Breast epithelium (tissue), 4 donors: ENCODE measurements at places on chromosomes 1 and 21. TPM values are rescaled to one million over a fixed set of nuclear protein-coding genes. Genes with fewer than 3 reads are reported as not detected.

LEFTY2 gene
- total RNA-seq: 0.88 TPM

TRIM67 gene
- total RNA-seq: not detected

B3GALT5 gene
- total RNA-seq: not detected

CERS2 gene
- 128 TPM for total RNA-seq

OR10Z1 gene
- not detected for total RNA-seq

HRNR gene
- not detected for total RNA-seq

BRDT gene
- total RNA-seq: not detected

ACADM gene
- total RNA-seq: 46.7 TPM

DNA sequence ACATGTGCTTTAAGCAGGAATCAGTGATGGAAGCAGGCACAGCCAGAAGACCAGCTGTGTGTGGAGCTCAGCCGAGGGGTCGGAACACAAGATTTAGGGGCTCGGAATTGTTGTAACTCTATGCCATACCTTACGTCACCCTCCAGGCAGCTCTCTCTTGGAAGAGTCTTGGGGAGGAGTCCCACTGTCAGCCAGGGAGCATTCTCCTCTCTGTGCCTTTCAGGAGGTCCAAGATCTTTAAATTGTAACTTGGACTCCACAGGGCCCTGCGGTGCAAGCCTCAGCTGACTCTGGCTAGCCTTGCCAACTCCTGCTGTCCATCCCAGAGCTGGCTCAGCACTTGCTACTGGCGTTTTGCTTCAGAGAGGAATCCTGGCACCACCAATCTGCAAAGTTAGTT is 26.4 kb upstream of the ROR1 start:
- H3K36me3 ChIP-seq: no peaks in the 10 kb centered on the region
- no peak overlapping the region for H3K4me3 ChIP-seq
- H3K27ac ChIP-seq: no peak overlapping the region
- no peaks in the 10 kb centered on the region for H3K27me3 ChIP-seq
- no peaks in the 10 kb centered on the region for H3K4me1 ChIP-seq

DNA sequence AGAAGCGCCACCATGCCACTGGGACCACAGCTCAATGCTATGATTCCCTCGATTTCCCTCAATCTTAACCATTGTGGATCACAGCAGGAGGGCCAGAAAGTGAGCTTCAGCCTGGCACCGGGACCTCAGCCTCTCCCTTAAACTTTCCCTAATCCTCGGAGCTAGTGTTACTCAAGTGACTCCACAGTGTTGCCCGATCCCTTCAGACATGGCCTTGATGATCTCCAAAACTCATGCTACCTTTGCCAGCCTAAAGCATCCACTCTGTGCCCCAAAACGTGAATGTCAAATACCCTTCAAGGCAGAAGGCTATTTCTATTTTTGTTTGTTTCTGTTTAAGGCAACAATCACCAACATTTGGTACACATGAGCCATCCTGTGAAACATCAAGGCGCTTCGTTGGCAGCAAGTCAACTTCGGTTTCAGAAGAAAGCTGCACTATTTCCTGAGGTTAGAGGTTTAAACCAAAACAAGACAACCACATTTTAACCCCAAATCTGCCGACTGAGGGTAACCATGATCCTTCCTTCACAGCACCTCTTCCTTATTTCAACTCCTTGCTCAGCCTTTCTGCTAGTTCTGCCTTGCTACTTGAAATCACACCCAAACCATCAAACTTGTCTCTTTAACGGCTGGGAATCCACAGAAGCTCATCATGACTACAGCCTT is 94.4 kb upstream of the KRTAP19-8 start:
- no peak overlapping the region for H3K27ac ChIP-seq
- no peaks in the 10 kb centered on the region for H3K36me3 ChIP-seq
- no peak for DNase-seq
- H3K4me1 ChIP-seq: no peaks in the 10 kb centered on the region
- H3K4me3 ChIP-seq: no peak overlapping the region

- H3K36me3 ChIP-seq: no peaks in the 10 kb centered on the region
- no peaks in the 10 kb centered on the region for H3K4me1 ChIP-seq
- no peak overlapping the region for H3K4me3 ChIP-seq
- H3K27ac ChIP-seq: no peak overlapping the region
- DNase-seq: no peak
- no peaks in the 10 kb centered on the region for H3K27me3 ChIP-seq
Measured at GRCh38 chr1:73326663-73327062, 871.3 kb downstream of the LRRIQ3 start.

GRCh38 chr1:210677533-210677932 is 348.8 kb downstream of the HHAT start:
- no peaks in the 10 kb centered on the region for H3K36me3 ChIP-seq
- H3K27me3 ChIP-seq: no peaks in the 10 kb centered on the region
- no peak overlapping the region for H3K27ac ChIP-seq
- H3K4me1 ChIP-seq: no peaks in the 10 kb centered on the region
- H3K4me3 ChIP-seq: no peak overlapping the region

DNA sequence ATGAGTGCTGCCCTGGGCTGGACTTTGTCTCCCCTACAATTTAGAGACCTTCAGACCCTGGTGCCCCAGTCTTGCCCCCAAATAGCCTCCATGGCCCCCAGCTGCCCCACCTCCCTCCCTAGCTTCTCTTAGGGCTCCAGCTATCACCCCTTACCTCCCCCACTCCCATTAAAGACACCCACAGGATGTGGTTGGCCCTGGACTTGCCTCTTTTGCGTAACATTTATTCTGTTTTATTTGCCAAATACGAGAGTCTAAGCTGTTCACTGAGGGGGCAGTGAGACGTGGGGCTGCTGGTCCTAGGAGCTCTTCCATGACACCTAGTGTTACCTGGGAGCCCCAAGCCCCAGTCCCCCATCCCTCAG is 4.5 kb downstream of the ZC3H12A start:
- no peak for DNase-seq
- H3K4me3 ChIP-seq: peak overlapping the region; percentile 87
- peak overlapping the region; percentile 99 for H3K27ac ChIP-seq
- no peaks in the 10 kb centered on the region for H3K27me3 ChIP-seq
- H3K4me1 ChIP-seq: peaks cover 39% of the 10 kb centered on the region

DNA sequence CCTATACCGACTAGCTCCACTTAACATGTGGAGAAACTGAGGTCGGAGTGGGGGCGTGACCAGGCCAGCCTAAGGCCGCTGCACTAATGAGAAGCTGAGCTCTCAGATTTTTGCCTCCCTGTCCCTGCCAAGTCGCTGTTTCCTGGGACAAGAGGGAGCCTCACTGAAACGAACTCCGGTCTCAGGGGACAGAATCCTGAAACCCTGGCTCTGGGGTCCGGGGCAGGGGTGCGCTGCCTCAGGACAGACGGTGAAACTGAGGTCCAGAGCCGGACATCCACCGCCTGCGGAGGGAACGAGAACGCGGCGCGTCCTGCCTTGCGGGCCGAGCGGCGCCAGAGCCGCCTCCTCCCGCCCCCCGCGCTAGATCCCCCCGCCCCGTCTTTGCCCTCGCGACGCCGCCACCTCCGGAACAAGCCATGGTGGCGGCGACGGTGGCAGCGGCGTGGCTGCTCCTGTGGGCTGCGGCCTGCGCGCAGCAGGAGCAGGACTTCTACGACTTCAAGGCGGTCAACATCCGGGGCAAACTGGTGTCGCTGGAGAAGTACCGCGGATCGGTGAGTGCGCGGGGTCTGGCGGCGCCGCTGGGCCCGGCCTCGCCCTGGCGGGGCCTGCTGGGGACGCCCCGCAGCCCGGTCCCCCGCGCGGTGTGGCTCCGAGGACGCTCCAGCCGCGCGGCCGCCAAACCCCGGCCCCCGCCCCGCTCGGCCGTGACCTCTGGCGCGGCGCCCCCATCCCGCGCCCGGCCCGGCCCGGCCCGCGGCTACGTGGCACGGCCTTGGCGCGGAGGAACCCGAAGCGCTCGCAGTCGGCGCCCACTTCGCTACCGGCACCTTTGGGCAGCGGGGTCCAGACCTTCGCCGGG is at the start of gene GPX7:
TSS of gene GPX7 (plus strand) at position 381 of the 865 bp plus-strand sequence. CDS start at position 420, 39 bp downstream.
- H3K4me1 ChIP-seq: no peaks in the 10 kb centered on the region
- H3K4me3 ChIP-seq: peak within 1 kb of the TSS; percentile 67
- no peak for DNase-seq
- peak within 1 kb of the TSS; percentile 85 for H3K27ac ChIP-seq

DNA sequence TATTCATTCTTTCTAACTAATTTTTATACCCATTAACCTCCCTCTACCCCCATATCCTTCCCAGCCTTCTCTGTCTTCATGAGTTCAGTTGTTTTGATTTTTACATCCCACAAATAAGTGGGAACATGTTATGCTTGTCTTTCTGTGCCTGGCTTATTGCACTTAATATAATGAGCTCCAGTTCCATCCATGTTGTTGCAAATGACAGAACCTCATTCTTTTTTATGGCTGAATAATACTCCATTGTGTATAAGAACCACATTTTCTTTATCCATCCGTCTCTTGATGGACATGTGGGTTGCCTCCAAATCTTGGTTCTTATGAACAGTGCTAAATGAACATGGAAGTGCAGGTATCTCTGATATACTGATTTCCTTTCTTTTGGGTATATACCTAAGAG is 21.5 kb downstream of the AGPAT3 start:
- no peak for DNase-seq
- no peaks in the 10 kb centered on the region for H3K36me3 ChIP-seq
- H3K4me1 ChIP-seq: no peaks in the 10 kb centered on the region
- H3K27me3 ChIP-seq: no peaks in the 10 kb centered on the region

- no peak for DNase-seq
- H3K36me3 ChIP-seq: no peaks in the 10 kb centered on the region
- peaks cover 21% of the 10 kb centered on the region for H3K4me1 ChIP-seq
- H3K4me3 ChIP-seq: no peak overlapping the region
Measured at GRCh38 chr1:65026235-65026634, 59.9 kb upstream of the JAK1 start.

DNA sequence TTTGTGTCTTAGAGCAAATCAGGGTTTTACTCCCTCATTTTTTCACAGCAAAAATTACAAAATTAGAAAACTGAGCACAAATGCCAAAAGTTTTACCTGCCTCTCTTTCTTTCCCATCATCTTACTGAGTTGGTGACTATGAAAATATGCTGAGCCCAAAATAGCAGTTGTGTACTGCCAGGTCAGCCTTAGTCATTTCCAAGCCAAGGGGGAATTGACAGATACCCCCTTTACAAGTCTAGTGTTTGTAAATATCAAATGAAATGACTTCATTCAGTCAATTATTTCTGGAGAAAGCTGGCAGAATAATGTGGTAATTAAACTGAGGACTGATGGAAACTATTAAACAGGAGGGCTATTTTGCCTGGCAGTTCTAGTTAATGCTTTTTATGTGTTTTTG is 11.4 kb upstream of the GORAB start:
- no peak overlapping the region for H3K4me3 ChIP-seq
- H3K36me3 ChIP-seq: no peaks in the 10 kb centered on the region
- H3K27me3 ChIP-seq: no peaks in the 10 kb centered on the region
- H3K27ac ChIP-seq: no peak overlapping the region

- no peak overlapping the region for H3K27ac ChIP-seq
- H3K36me3 ChIP-seq: no peaks in the 10 kb centered on the region
- H3K27me3 ChIP-seq: no peaks in the 10 kb centered on the region
- no peak overlapping the region for H3K4me3 ChIP-seq
Measured at GRCh38 chr1:228397966-228398365, 8.7 kb downstream of the TRIM11 start.
